Stimulated activated CD8-positive, alpha-beta memory T cell treated with anti-CD3 and anti-CD28 coated beads, Interleukin-4, amount 100 ng/mL, for 1 hour (primary cell): ENCODE measurements at places on chromosomes 5 and 9.

- no peak for DNase-seq
Observed at GRCh38 chr9:121233906-121234831, 32.5 kb upstream of the RAB14 start.

- DNase-seq: no peak
Observed at GRCh38 chr5:8814105-8814504, 731.8 kb downstream of the SEMA5A start.

- no peak for DNase-seq
Observed at GRCh38 chr9:101787891-101788290, 49.4 kb upstream of the GRIN3A start.

DNA sequence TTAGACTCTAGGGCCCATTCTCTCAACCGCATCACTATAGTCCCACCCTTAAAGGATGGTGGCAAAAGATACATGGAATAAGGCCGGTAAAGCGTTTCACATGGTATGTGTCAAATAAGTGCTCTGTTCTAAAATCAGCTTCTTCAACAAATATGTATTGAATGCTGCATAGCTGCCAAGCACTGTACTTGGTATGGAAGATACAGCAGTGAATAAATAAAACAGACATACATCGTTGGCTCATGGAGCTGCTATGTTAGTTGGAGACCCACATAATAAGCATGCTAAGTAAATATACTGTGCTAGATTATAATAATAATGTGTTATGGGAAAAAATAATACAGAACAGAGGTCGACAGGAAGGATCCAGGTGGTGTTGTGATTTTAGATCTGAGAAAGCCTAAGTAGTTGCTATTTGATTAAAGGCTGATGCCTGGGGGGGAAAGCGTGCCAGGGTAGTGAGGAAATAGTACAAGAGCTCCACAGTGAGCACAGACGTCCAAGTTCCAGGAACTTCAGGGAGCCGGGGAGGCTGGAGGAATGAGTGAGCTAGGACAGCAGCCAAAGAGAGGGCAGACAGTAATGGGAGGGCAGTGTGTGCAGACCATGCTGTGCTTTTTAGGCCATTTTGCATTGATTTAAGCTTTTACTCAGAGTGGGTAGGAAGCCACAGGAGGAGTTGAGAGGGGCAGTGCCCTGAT is 93.7 kb downstream of the JAKMIP2 start:
- no peak for DNase-seq

GRCh38 chr5:146233441-146233840 is 30.0 kb downstream of the RBM27 start:
- no peak for DNase-seq

DNA sequence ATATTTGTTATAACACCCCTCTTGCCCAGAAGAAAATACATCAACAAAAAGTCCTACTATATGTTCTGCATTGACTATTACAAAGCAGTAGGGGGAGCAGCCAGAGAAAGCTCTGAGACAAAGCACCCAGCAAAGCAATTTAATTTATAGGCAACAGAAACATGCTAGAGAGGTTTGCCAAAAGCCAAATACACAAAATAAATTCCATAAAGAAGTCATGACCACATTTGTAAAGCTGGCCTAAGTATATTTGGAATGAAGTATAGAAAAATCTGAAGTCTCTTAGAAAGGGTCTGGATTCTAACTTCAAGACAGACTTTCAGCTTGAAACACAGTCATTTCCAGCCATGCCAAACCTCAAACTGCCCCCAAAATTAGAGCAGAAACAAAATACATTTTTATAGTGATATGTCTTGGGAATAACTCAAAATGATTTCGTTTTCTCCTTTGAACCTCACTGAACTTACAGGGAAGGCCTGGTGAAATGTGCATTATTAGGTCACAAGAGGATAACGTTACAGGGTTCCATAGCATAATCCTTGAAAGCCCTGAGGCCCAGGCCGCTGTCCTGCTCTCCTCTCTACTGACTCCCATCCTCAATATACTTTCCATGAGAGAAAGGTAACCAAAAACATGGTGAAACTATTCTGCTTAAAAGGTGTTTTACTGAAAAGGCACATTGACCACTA is 451.8 kb downstream of the RAB3C start:
- no peak for DNase-seq

DNA sequence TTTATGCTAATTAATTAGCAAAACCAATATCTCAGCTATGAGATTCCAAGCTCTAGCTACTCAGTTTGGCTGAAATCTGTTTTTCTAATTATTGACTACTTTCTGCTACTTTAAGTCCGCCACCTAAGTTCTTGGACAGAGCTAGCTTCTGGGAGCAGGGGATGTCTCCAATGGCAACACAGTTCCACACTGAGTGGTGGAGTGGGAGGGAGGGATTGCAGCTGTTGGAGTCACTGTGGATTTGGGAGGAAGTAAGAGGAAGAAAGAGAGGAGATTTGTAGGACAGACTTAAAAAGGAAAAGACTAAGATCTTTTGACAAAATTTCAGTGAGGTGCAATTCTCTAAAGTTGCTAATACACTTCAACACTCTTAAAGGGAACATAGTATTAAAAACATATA is 450.8 kb downstream of the NFIB start:
- no peak for DNase-seq

DNA sequence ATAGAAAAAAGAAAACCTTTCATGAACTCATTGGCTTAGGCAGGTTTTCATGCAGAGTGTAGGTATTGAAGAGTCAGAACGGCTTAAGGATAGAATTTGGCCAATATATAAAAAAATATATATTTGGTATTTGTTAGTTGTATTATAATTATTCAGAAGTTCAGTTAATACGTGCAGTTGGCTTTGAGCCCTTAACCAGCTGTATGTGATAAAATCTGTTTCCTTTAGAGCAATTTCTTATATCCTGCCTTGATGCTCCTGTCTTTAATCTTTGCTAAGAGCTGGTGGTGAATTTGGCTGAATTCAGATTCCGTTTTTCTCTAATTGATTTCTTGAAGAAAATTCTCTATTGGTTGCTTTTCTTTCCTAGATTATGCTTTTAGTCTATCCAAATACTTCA is 3.7 kb downstream of the ANXA1 start:
- no peak for DNase-seq

GRCh38 chr5:163861670-163862069 is 356.3 kb downstream of the MAT2B start:
- DNase-seq: no peak

- DNase-seq: no peak
Observed at GRCh38 chr5:57586649-57587048, 104.0 kb upstream of the ACTBL2 start.

GRCh38 chr5:44048276-44048984 is 340.8 kb downstream of the FGF10 start:
- no peak for DNase-seq

DNA sequence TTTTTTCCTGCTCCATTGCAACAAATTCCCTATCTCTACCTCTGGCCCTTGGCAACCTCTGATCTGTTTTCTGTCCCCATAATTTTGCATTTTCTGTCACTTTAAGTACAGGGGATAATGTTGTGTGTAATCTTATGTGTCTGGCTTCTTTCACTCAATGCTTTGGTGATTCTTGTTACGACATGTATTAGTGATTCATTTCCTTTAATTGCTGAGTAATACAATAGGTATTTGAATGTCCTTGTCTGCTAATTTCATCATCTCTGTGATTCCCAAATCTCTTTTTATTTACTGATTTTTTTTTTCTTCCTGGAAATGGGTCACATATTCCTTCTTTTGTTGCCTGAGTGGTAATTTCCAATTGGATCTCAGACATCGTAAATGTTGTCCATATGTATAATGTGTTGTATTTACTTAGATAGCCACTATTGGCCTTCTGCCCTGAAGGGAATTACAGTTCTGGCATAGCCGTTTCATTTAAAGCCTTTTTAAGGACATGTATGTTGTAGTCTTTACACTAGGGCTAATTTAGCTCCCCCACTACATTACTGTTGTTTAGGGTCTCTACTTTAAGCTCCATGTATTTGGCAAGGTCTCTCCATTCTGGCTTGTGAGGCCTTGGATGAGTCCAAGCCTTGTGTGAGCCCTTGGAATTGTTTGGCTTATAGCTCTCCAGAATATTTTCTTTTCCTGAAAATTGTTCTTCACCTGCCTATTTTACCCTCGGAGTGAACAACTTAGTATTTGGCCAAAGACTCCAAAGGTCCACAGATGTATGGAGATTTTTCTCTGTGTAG is 683.8 kb downstream of the LRRC70 start:
- no peak for DNase-seq

DNA sequence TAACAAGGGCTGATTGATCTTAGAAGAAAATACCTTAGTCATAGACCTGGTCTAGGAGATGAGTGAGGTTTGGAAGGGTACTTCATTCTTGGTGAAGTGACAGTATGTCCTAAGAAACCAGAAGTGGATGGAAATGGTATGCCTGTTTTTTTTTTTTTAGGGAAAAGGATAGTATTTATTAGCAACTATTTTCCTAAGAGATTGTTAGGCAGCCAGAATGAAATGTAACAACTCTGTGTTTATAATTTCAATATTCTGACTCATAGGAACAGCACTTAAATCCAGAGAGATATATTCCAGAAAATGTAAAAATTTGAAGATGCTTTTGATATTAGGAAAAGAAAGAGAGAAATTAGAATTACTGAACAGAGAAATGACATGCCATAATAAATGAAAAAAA is 21.2 kb upstream of the ARL14EPL start:
- DNase-seq: no peak

- DNase-seq: no peak
Observed at GRCh38 chr5:76303921-76304320, 99.2 kb upstream of the IQGAP2 start.

- DNase-seq: no peak
Observed at GRCh38 chr5:25688156-25688555, 1043.4 kb upstream of the CDH10 start.

DNA sequence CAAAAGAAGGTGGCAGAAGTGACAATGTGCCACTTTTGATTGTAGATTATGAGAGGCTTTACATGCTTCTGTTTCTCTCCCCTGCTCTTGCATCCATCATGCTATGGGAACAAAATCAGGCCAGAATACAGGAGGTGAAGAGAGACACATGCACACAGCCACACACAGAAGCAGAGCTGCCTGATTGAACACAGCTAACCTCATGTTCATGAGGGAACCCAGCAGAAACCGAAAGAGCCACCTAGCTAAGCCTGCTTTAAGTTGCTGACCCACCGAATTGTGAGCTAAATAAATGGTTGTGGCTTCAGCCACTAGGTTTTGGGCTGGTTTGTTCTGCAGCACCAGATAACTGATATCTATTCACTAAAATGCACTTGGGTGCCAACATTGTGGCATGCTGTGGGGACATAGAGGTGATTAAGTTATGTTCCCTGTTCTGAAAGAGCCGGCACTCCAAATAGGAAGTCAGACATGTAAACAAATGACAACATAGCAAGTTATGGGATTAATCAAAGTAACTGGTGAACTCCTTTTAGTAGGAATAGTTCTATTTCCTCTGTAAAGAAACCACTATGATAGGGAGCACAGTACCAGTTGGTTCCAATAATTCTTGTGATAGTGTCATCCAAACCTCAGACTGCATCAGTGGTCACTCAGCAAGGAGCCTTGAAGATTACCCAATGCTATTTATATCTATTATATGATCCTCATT is 93.6 kb upstream of the TNC start:
- no peak for DNase-seq

GRCh38 chr5:16593013-16593412 is 23.8 kb downstream of the RETREG1 start:
- no peak for DNase-seq

- DNase-seq: no peak
Observed at GRCh38 chr9:19683715-19684114, 105.1 kb downstream of the SLC24A2 start.

DNA sequence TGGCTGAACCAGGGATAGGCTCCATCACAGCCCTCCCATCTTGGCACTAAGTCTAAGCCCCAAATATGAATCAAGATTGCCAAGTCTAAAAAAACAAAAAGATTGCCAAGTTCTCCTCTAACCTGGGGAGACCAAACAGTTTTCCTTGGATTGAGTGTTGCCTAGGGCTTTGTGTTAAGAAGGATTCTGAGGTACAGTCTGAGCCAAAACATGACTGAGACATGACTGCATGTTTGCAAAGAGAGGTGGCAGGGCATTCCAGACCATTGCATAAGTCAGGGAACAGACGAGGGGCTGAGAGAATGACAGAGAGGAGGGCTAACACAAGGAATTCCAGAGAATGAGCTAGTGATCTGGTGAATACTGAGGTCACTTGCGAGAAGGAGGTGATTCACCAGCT is 11.4 kb downstream of the LAMC3 start:
- DNase-seq: no peak

DNA sequence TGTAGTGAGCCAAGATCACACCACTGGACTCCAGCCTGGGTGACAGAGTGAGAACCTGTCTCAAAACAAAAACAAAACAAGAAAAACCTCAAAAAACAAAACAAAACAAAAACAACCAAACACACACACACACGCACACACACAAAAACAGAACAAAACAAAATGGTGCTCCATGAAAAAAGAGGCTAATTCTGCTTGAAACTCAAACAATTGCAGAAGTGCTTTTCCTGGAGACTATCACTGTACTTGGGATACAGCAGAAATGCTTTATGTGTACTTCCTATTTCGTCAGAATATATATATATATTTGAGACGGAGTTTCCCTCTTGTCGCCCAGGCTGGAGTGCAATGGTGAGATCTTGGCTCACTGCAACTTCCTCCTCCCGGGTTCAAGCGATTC is 49.9 kb upstream of the HSPA9 start:
- no peak for DNase-seq

DNA sequence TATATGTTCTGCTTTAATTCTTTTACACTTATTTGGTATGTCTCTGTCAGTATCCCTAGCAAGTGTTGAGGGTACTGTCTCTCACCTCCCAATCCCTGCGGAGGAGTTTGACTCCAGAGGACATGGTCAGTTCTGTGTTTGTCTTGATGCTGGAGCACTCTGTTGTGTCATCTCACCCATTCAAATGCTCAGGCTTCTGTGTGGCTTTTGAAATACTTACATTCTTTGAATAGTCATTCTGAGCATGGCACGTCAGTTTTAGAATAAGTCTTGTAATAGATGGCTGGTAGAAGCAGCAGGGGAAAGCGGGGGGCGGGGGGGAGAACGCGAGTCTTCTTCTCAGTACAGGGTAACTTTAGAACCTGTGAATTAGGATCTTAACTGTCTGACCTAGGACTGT is 12.3 kb downstream of the MAST4 start:
- no peak for DNase-seq

DNA sequence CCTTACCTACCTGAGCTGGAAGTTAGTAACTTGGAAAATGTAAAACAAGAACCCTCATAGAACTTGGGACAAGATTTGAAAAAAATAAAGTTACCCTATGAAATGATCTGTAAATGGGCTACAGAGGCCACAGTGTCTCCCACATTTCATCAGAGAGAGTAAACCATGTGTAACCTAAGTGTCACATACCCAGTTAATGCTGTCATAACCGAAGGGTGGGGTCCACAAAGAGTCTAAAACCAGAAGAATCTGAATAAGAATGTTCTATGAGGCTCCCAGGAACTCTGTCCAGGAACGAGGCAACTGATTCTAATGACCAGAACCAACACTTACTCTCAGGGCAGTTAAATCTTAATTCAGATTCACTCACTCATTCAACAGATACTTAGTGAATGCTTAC is 1.0 kb upstream of the FAM13B start:
- DNase-seq: no peak

- DNase-seq: no peak
Observed at GRCh38 chr5:31990081-31990650, 184.0 kb downstream of the GOLPH3 start.

- no peak for DNase-seq
Observed at GRCh38 chr5:136492587-136492986, 127.2 kb upstream of the TRPC7 start.

- DNase-seq: no peak
Observed at GRCh38 chr5:107265193-107265592, 405.5 kb downstream of the EFNA5 start.
